ENCODE measurements at places on chromosomes 7 and 10.

DNA sequence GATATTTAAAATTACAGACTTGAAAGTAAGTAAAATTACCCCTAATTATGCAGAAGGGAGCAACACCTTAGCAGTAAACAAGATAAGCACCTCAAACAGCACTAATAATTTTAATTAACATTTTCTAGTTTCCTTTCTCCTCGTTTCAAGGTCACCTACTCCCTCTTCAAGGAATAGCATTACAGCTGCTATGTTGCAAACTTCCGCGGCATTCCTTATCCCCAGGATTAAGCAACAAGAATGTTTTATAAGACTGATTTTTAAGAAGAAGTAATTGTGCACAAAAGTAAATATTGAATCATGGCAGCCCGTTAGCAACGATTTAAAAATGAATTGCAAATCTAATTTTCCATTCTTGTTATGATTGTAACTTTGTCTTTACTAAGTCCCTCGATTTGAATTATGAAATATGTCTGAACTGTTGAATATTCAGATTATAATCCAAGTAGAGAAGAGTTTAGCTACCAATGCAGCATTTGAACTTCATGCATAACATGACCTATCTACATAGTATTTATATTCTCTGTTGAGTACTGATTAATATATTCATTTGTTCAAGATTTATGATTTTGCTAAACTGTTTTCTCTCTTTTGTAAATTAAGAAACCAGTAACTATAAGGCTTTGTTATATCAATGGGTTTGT lies 593.5 kb upstream of the MGMT start:
- DNase-seq, result no peak

DNA sequence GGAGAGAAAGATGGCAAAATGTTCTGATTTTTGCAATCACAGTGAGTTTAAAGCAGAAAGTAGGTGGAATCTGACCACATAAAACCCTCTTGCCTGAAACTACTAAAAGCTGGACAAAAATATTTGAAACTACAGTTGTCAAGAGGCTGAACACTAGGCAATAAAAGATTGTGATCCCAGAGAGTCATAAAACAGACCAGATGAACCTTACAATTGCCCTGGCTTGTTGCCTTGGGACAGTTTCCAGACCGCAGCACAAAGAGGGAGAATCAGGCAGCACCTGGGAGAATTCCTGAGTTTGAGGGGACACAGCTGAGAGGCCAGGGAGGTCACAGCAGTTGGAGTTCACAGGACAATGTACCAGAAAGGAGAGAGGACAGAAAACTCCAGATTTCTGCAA lies 107.3 kb upstream of the NANOS1 start:
- no peak for DNase-seq

GRCh38 chr10:122468926-122469781 lies 7.8 kb downstream of the HTRA1 start:
- no peak for DNase-seq

DNA sequence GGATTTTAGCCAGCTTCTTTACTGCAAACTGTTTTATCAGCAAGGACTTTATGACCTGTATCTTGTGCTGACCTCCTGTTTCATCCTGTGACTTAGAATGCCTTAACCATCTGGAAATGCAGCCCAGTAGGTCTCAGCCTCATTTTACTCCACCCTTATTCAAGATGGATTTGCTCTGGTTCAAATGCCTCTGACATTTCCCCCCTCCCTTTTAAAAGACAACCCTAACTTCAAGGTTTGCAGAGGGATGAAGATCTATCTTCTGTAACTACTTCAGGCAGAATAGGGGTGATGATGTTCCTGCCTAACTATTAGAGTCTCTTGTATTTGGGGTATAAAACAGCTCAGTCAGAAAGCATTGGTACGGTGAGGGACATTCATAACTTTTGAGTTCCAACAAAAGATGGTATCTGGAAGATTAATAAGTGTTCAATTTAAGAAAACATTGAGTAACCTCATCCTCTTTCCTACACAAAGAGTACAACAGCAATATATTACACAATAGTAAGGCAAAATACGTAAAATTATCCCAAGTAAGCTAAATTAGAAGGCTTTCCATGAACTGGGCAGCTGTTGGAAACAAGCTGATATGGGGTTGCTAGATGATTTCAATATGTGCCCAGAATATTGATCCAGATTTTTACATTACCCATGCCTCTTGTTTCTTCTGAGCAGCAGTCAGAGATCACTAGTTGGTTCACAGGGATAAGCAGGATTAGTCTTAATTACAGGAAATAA lies 40.0 kb upstream of the LRGUK start:
- no peak for DNase-seq

DNA sequence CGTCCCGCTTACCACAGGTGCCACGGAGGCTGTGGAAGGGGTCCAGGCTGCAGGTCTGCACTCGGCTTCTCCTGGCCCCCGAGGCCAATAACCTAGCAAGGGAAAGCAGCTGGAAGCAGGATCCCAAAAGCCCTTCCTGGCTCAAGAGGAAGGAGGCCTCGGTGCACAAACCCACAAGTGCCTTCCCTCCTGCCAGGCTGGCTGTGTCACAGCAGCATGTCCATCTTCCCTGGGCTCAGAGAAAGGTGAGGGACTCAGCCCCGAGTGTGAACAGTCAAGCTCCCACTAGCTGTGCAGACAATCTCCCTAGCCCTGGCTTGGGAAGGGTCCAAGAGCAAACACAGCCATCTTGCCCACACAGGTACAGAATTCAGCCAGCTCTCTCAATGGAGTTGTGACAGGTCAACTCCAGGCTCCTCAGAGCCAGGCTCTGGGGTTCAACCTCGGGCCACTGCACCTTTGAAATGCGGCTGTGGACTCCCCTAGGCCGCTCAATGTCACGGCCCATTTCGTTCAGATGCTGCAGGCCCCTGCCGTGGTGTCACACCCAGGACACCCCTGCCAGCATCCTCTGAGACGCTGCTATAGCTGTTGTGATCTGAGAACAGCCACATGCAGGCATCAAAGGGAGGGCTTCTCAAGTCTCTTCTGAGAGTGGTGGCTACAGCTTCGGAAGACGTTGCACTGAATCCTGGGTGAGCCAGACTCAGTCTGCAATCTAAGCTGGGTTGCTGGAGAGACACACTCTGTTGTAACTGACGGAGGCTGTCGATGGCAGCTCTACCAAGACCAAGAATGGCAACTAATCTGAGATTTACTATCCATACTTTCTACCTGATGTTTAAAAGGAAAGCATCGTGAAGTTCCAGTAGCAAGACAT lies 137.9 kb downstream of the DIP2C start:
- no peak for DNase-seq

DNA sequence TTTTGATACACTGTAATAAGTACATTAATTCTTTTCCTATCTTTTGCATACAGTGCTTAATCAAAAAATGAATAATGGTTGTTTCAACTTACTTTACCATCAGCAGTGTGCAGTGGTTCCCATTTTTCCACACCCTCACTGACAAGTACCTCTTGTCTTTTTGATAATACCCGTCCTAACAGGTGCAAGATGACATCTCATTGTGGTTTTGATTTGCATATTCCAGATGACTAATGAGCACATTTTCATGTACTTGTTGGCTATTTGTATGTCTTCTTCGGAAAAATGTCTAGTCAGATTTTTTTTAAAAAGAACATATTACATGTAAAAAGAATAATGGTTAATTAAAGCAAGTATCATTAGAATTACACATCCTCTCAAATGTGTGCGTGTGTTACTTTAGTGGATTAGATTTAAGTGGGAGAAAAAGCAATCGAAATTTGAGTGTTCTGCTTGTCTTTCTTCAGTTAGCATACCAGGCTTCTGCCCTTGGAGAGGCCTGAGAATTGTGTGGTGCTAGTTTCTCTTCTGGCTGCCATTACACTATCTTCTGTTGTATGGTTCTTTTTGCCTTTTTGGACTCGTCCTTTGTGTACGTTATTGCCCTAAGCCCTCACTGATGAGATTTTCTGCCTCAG lies 291.2 kb downstream of the AUTS2 start:
- DNase-seq, result no peak

- no peak for DNase-seq
These were observed 23.7 kb downstream of the SH2B2 start for GRCh38 chr7:102310414-102310815.

DNA sequence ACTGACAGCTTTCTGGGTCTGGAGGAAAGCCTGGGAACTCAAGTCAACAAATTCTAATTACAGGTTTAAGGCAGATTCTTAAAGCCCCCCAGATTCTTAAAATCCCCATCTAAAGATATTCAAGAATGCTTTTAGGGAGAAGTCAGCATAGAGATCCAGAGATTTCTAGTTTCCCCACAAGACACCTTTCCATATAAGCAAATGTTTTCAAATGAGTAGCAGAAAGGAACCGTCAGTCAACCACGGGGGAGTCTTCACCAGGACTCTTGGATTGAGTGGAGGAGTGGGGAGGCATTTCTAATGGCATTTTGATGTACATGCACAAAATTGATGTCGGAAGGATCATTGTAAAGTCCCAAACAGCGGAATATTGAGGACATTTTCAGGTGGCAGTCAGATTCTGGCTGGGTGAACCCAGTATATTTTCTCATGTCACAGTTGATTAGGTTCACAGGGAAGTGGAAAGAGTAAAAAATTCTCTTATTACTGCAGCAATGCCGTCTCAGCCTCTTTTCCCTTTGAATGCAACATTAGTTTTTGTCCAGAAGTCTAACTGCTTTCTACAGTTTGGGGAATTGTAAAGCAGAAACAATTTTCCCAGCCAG lies 191.7 kb upstream of the YAE1 start:
- no peak for DNase-seq

DNA sequence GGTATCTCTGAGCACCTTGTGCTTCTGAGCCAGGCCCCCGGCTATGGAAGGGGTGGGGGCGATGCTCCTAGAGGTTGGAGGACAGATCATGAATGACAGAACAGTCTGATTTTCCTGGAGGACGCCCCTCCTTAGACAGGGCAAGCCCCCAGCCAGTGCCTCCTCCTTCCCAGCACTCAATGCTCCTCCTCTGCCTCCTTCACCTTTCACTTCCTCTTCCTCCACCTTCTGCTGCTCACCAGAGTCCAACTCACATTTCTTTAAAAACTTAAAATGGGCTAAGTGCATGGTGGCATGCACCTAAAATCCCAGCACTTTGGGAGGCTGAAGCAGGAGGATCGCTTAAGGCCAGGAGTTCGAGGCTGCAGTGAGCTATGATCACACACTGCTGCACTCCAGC lies 71.1 kb upstream of the CUX1 start:
- DNase-seq, result no peak

Data from activated CD8-positive, alpha-beta memory T cell treated with anti-CD3 and anti-CD28 coated beads for 1 hour (primary cell).